ENCODE measurements at places on chromosomes 16 and 17.

DNA sequence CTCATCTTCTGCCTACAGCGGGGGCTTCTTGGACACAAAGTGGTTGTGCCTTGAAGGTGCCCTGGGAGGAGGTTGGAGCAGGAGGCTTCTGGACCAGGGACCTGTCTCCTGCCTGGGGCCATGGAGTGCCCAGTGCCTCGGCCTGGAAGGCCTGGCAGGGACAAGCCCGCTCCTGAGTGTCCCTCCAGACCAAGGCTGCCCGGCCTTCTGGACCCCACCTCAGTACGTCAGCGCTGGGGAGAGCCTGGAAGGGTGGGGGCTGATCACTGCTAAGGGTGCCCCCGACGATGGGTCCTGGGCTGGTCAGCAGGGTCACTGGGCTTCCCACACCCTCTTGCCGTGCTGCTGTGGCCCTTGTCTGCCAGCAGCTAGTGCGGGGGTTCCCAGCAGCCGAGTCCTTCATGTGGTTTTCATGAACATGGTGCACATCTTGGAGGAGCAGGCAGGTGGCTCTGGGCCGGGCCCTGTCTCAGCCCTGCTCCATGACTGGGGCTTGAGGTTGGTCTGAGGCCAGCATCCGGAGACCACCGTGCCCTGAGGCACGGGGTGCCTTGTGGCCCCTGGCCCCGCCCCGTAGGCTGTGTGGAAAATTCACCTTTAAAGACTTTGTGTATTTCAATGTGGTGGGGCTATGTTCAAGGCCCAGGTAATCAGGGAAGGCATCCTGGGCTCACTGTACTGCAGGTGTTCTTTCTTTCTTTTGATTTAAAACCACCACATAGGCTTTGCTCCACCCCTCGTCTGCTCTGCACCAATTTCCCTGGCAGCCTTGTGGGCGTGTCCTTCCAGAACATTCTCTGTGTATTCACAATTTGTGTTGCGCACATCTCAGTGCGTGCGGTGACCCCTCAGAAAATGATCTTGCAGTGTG, 22.4 kb downstream of the MGRN1 start:
- DNase-seq, result no peak

DNA sequence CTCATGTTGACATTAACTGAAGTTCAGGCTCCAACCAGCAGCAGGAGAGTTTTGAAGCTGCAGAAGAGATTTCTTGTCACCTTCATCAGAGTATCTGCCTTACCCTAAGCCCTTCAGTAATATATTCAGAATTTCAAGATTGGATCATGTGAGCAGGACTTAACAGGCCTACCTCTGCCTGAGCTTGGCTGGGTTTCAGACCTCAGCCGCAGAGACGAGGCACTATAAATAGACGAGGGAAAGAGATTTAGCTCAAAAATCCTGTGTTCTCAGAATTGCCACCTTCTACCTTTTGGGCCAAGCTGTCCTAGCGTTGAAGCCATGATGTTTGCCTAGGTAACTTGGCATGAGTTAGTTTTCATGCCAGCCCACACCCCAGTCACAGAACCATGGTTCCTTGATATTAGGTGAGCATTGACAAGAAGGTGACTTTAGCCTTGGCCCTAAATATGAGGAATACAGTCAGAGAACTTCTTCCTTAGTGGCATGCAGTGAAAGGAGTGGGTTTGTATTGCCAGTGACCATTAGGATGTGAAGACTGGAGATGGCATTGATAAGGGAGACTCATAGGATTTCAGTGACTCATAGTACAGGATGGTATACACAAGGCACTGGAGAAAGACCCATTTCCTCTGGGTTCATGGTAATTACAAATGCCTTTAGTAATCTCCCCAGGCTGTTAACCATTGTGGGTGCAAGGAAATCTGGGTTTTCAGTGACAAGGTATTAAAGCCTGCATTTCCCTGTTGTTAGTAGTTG, 224.3 kb downstream of the MSI2 start:
- no peak for DNase-seq

- DNase-seq, result no peak
Measured at GRCh38 chr16:47538472-47538871, 77.3 kb downstream of the PHKB start.

GRCh38 chr17:28643983-28644786, 773 bp downstream of the BLTP2 start:
- DNase-seq, result peak; percentile 43

DNA sequence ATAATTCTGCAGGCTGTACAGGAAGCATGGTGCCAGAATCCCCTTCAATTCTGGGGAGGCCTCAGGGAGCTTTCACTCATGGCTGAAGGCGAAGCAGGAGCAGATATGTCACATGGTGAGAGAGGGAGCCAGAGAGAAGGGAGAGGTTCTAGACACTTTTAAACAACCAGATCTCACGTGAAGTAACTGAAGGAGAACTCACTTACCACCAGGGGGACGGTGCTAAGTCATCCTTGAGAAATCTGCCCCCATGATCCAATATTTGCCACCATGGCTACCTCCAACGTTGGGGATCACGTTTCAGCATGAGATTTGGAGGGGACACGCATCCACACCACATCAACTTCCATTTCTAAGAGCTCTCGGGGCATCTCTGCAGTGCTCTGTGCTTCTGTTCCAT, 37.4 kb upstream of the GNA13 start:
- DNase-seq, result no peak

DNA sequence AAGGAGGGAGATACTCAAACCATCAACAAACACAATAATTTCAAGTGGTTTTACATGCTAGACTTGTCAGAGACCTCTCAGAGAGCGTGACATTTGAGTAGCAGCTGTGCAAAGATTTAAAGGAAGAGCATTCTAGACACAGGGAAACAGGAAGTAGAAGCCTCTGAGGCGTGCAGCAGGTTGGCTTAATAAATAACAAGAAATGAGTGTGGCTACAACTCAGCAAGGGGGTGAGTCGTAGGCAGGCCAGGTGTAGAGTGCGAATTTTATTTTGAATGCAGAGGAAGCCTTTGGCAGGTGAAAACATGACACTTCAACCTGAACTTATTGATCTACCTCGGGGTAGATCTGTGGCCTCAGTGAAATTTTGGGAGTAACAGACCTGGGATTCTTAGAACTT, 73.2 kb upstream of the MRTFB start:
- no peak for DNase-seq

GRCh38 chr17:17171186-17171585, 34.9 kb downstream of the PLD6 start:
- no peak for DNase-seq
